ENCODE measurements at places on chromosomes 6 and 20.

DNA sequence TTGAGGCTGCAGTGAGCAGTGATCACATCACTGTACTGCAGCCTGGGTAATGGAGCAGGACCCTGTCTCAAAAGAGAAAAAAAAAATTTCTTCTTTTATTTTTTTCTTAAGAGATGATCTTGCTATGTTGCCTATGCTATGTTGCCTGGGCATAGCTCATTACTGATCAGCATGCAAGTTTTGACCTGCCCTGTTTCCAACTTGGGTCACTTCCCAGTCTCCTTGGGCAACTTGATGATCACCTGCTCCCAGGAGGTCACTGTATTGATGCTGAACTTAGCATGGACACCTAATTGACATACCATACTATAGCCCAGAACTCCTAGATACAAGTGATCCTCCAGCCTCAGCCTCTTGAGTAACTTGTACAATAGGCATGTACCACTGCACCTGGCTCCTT is 30.7 kb upstream of the NANP start:
- no peak for DNase-seq

DNA sequence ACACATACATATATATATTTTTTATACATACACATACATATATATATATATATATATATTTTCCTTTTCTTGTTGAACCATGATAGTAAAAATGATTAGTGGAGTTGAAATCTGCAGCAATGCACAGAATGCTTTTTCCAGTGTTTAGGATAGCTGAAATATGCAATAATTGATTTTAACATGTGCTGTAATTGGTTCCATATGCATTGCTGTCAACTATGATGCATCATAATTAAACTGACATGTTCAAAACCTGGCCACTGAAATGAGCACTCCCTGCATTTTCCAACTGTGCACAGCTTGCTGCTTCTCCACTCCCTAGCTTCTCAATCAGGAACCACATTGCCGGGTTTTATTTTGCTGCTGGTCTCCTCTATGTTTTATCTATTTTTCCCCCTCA is 358.3 kb downstream of the PAX1 start:
- DNase-seq: no peak

- no peak for DNase-seq
Measured at GRCh38 chr20:11539450-11539849, 378.2 kb upstream of the BTBD3 start.

DNA sequence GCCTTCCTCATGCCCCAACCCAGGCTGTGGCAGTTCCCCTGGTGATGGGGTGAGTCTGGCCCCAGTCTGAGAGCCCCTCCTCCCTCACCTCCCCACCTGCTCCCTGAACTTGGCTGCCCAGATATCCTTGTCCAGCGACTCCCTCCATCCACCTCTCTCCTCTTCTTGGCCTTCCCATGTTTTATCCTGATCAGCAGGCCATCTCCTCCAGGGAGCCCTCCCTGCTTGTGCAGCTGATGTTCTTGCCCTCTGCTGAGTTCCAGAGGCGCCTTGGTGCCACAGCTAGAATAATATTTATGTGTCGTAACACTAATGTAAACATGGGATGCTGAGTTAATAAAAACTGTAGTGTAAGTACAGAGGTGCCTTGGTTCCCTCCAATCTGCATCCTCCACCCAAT is 10.4 kb upstream of the IP6K3 start:
- no peak for DNase-seq

GRCh38 chr20:20812136-20812535 is 99.7 kb upstream of the RALGAPA2 start:
- no peak for DNase-seq

- DNase-seq: no peak
Measured at GRCh38 chr6:129015721-129016120, 132.8 kb downstream of the LAMA2 start.

- DNase-seq: no peak
Measured at GRCh38 chr6:87139236-87139635, 16.1 kb upstream of the ZNF292 start.

DNA sequence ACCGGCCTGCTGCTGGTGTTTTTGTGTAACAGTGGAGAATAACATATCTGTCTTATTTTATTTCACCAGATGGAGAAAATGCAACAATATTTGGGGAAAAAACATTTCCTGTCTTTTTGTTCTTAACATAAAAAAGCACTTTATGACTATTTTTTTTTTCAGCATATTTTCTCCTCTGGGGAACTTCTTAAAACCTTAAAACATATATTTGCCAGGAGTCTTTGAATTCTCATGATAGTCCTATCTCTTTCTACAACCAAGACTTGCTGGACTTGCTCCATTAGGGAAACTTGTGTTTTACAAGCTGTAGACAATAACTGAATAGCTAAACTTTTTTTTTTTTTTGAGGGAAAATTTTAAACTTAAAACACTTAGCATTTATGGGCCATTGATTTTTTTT is 98.6 kb upstream of the PRDM1 start:
- DNase-seq: no peak

GRCh38 chr6:34774967-34775366 is 16.9 kb upstream of the BLTP3A start:
- DNase-seq: no peak

GRCh38 chr6:62808565-62809293 is 402.5 kb upstream of the FKBP1C start:
- DNase-seq: no peak

- no peak for DNase-seq
Measured at GRCh38 chr20:19781235-19781634, 23.2 kb downstream of the RIN2 start.

DNA sequence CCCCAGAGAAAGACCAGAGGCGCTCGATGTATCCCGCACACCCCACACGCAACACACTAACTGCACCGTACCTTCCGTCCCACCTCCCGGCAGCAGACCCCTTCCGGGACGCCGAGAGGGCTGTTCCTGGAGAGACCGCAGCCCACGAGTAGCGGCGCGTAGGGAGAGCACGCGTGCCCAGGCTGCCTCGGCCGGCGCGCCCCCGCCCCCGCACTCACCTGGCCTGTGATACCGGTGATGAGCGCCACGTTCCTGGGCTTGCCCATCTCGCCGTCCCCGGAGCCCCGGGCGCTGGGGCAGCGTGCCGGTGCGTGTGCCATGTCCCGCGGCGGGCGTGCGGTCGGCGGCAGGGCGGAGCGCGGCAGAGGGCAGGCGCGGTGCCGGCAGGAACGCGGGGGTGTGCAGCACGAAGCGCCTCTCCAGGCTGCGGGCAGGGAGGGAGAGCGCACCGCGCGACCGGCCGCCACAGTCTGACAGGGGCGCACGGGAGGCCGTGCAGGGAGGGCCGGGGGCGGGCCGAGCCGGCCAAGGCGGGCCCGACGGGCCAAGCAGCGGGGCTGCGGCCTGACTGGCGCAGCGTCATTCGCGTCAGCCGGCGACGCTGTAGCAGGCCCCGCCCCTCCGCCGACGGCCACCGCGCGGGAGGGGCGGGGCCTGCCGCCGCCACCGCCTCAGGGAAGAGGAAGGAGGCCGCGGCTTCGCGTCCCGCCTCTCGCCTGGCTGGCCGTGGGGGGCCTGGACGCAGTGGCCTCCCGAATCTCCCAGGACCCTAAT is at the start of gene GMDS:
TSS of gene GMDS (minus strand) at position 503 of the 774 bp plus-strand sequence.
- DNase-seq: peak; percentile 90

GRCh38 chr6:105193647-105194046 is 13.8 kb upstream of the POPDC3 start:
- DNase-seq: no peak
